Activated B cell treated with CpG ODN at 0.5 μM for 24 hours (primary cell): ENCODE measurements at places on chromosomes 12 and 14. TPM values are rescaled to one million over a fixed set of nuclear protein-coding genes. Genes with fewer than 3 reads are reported as not detected.

GRCh38 chr12:109815757-109816617, 17.2 kb downstream of the TRPV4 start:
- DNase-seq, result no peak

DNA sequence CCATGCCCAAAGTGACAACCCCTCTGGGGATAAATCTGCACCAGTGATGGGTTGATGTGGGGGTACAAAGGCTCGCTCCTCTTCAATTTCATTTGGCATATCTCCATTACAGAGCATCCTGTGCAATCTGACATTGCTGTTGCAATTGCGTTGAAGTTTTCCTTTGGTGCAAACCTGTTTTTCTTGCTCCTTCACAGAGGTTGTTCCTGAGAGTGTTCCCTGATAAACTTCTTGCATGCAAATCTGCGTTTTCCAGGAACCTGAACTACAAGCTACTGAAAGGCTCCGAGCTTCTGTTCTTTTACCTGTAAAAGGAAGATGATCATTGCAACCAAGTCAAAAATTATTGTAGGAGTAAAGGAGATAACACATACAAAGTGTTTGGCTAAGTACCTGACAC, 26.1 kb downstream of the SERPINA11 start:
- no peak for DNase-seq

DNA sequence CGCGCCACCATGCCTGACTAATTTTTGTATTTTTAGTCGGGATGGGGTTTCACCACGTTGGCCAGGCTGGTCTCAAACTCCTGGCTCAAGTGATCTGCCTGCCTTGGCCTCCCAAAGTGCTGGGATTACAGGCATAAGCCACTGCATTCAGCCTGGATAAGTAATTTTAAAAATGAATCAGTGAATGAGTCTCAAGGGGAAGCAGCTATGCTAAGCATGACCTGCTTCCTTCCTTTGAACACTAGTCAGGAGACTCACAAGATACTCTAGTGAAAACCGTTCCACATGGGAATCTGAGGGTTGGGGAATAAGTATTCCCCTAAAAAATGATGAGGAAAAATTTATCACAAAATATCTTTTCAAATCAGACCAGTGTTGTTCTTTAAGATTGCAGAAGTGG, 10.7 kb upstream of the FAM234B start:
- no peak for DNase-seq

Gene ATL1
- total RNA-seq, result 0.49 and 1.4 TPM in 2 replicates

Gene PRH2
- not detected in 2 replicates for total RNA-seq

Gene LMO3
- total RNA-seq, result not detected in 2 replicates

Gene RASSF3
- total RNA-seq, result 90.9 and 95.7 TPM in 2 replicates
